Stimulated activated CD8-positive, alpha-beta memory T cell treated with anti-CD3 and anti-CD28 coated beads, Interleukin-7, amount 100 ng/mL, for 4 hours (primary cell): ENCODE measurements at places on chromosomes 4 and X.

GRCh38 chr4:2126309-2127043, 67.3 kb downstream of the NAT8L start:
- DNase-seq: no peak

- peak; percentile 81 for DNase-seq
These were observed 619 bp upstream of the LRBA start for GRCh38 chr4:151015459-151016347.

GRCh38 chr4:146029939-146030710, 91.5 kb upstream of the ZNF827 start:
- no peak for DNase-seq

GRCh38 chr4:79852305-79852730, 220.7 kb downstream of the ANTXR2 start:
- DNase-seq: no peak

- DNase-seq: no peak
These were observed 31.7 kb upstream of the APLN start for GRCh38 chrX:129686422-129686948.

GRCh38 chr4:184911310-184911709, 85.5 kb upstream of the ACSL1 start:
- no peak for DNase-seq

- DNase-seq: no peak
These were observed 2.3 kb upstream of the NR3C2 start for GRCh38 chr4:148444296-148445070.
